ENCODE measurements at places on chromosomes 5 and 9.

DNA sequence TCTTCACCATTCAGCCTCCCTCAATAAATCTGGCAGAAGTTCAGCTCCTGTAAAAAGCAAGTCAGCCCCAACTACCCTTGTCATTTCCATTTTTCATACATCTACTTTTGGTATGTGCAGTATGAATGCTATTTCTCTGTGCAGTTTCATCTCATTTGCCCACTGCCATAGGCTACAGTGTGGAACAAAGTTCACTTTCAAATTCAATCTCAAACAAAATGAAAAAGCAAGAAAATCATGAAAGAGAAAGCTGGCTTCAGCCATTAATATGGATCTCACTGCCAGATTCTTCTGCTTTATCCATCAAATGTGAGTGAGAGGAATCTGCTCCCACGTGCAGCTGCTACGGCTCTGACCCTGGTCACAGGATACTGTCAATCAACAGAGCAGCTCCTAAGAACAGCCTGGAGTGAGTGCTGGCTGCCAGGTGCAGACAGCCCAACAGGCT lies 494.2 kb downstream of the ZNF608 start:
- peak; percentile 55 for DNase-seq

GRCh38 chr5:174159327-174160114 lies 114.0 kb downstream of the NSG2 start:
- peak; percentile 32 for DNase-seq

DNA sequence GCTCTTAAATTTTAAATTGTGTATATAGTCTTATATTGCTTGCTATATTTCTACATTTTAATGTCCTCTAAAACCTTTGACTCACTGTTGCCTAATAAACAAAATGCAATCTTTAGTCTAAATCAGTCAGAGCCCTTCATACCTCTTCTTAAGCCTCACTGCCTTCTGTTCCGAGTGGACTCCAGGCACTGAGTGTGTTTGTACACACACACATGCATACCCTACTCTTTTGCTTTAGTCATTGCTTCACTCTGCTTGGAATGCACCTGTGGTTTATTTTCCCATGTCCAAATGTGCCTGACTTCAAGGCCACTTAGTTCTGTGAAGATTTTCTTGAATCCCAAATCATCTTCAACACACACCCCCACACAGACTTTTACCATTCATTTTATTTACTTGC lies 60.9 kb downstream of the SLC12A2 start:
- no peak for DNase-seq

GRCh38 chr9:89797937-89798455 lies 193.2 kb downstream of the GADD45G start:
- DNase-seq: no peak
